ENCODE measurements at places on chromosomes 2 and 18.

DNA sequence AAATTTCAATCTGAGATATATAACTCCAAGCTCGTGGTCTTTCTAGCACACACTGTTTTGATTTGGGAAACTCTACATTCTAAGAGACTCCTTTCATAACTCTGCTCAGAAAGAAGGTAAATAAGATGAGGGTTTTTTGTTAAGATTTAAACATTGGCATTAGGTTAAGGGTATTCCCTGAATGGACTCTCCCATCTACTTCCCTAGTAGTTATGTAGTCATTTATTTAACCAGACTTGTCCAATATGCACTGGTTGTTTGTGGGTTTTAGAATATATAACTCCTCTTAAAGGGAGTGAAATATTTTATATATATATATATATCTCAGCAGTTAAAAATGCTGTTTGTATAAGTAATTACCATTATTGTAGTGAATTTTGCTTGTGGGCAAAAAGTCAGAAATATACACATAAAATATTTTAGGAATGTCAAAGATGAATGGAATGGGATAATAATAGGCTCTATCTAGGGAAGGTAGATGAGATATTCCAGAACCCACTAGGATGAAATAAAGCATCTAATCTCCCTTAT lies 61.5 kb upstream of the WDR75 start:
- no peak for DNase-seq

- no peak for DNase-seq
These were observed 106.0 kb upstream of the TAF1B start for GRCh38 chr2:9737053-9737875.

DNA sequence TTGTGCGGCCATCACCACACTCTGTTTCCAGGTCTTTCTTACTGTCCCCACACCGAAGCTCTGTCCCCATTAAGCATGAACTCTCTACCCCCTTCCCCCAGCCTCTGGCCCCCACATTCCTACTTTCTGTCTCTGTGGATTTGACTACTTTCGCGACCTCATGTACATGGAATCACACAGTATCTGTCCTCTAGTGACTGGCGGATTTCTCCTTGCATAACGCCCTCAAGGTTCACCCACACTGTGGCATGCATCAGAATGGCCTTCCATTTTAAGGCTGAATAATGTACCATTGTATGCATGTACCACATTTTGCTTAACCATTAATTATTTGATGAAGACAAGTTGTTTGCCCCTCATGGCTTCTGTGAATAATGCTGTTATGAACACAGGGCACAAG lies 467.6 kb upstream of the HS6ST1 start:
- no peak for DNase-seq

- DNase-seq, result no peak
These were observed 90.7 kb downstream of the INO80D start for GRCh38 chr2:205995260-205995659.

- DNase-seq, result no peak
These were observed 576.4 kb upstream of the PIK3C3 start for GRCh38 chr18:41378598-41378997.

GRCh38 chr2:129004485-129004884 lies 685.8 kb upstream of the HS6ST1 start:
- DNase-seq, result no peak

- no peak for DNase-seq
These were observed 383.9 kb downstream of the ARHGAP15 start for GRCh38 chr2:143513081-143513480.

DNA sequence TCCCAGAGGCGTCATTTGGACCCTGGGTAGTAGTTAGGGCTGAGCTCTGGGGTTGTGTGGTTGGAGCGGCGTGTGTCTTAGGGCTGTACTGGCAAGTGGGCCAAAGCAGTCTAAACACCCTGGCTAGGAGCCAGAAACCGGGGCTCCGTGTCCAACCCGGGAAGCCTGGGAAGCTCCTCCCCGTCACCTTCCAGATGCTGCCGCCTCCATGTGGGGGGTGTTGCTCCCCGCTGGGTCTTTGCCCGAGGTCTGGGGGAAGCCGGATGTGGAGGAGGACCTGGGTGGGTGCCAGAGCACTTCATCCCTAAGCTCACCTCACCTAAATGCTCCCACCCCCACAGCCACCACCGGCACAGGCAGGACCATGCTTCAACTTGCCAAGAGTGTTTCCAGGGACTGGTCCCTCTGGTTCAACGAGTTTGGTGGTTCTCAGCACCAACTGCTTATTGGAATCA lies 25.4 kb downstream of the TET3 start:
- no peak for DNase-seq
